ENCODE measurements at places on chromosomes 11 and 22.

DNA sequence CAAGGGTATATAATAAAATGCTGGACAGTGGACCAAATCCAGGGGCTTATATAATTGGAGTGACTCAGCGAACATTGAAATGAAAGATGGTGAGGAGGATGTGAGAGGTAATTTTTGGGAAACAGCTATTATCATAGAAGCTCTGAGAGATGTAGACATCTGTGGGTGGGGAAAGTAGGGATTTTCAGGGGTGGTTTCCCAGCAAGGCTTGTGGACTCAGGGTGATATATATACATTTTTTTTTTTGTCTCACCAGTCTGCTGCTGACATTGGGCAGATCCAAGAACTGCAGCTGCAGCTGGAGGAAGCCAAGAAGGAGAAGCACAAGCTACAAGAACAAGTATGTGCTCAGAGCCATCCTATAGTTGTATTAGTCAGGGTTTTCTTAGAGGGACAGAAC, 208.1 kb downstream of the MYO18B start:
- DNase-seq, result no peak

- DNase-seq, result no peak
Measured at GRCh38 chr11:95296165-95296564, 65.2 kb upstream of the SESN3 start.

- DNase-seq, result no peak
Measured at GRCh38 chr11:113104691-113105251, 143.6 kb downstream of the NCAM1 start.

- DNase-seq, result no peak
Measured at GRCh38 chr22:19748991-19749664, 11.4 kb upstream of the TBX1 start.

GRCh38 chr11:44382656-44383240, 72.8 kb upstream of the ALX4 start:
- DNase-seq, result no peak

GRCh38 chr11:113173126-113173525, 141.3 kb upstream of the TTC12 start:
- no peak for DNase-seq

- no peak for DNase-seq
Measured at GRCh38 chr11:1883346-1884302, 8.1 kb downstream of the PRR33 start.

DNA sequence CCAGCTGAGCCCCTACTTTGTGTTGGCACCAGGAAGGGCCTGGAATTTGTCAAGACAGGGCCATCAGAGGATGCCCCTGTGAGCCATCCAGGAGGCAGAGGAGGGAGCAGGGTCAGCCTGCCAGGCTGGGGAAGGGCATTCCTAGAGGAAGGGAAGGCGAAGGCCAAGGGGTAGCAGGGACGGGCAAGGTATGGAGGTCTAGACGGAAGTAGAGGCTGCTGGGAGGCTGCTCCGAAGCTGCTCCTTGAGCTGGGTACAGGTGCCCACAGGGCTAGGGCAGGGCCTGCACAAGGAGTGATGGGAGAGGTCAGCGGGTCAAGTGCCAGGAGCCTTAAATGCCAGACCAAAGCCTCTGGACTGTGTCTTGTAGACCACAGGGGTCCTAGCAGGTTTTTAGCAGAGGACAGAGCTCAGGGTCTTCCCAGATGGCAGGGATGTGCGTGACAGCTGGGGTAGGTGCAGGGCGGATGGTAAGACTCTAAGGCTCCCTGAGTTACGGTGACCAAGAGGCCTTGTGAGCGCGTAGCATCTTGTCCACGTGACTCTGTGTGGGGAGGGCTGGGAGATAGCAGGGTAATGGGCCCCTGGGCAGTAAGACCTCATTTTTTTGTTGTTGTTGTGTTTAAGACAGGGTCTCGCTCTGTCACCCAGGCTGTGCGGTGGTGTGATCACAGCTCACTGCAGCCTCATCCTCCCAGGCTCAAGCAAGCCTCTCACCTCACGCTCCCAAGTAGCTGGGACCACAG, 31.7 kb upstream of the CSNK1E start:
- no peak for DNase-seq

- no peak for DNase-seq
Measured at GRCh38 chr11:83480811-83481210, 194.6 kb upstream of the CCDC90B start.

DNA sequence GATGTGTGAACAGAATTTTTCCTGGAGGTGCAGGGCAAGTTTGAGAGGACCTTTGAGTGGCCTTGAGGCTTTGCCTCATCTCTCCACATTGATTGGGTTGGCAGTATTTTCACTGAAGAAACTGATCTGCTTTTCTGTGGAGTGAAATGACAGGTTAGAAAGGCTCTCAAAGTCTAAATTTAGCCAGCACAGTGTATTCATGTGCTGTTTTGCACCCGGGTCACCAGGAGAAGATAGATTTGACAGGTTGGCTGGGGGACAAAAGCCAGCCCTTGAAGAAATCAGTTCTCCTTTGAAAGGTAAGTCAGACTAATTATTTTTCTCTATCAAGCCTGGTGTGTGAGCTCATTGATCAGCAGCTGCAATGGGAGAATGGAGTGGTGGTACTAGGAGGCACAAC, 152.9 kb downstream of the DBX1 start:
- DNase-seq, result no peak

DNA sequence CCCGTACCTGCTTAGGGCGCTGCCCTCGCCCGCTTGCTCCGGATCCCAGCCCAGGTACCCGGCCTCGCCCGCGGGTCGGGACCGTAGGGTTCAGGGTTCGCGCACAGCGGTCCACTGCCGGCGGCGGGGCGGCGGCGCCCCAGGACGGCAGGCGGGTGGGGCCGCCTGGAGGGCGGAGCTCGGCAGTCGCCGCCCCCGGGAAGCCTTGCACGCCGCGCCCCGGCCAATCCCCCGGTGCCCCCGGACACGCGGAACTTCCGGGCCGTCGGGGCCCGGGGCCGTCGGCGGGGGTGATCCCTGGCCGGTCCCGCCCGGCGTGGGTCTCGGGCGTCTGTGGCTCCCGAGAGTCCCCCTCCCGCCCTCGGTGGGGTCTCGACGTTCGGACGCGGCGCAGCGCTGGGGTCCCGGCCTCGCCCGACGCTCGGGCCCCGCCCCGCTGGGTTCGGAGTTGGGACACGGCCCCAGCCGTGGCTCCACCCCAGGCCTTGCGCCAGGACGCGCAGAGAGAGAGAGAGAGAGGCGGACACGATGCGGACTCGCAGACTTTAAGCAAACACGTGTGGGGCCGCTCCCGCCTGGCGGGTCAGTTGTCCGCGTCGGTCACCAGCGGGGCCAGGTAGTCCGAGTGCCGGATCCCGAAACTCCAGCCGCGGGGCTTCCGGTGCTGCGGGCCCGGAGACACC, at the start of gene TYMP:
Gene TYMP (minus strand): TSS at position 116 of the 683 bp plus-strand sequence. CDS start 303 bp downstream, outside the sequence.
- peak; percentile 73 for DNase-seq

DNA sequence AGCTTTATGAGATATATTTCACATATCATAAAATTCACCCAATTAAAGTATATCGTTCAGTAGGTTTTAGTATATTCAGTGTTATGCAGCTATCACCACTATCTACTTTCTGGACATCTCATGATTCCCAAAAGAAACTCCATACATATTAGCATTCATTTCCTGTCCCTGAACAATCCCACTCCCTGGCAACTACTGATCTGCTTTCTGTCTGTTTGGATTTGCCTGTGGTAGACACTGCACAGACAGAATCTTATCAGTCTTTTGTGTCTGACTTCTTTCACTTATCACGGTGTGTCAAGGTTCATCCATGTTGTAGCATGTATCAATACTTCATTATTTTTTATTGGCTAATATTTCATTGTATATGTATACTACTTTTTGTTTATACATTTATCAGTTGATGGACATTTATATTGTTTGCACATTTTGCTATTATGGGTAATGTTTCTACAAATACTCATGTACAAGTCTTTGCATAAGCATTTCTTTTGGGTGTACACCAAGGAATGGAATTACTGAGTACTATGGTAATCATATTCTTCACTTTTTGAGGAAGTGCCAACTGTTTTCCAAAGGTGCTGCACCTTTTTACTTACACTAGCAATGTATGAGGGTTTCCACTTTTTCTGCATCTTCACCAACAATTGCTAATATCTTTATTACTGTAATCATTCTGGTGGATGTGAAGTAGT, 373.9 kb downstream of the AASDHPPT start:
- no peak for DNase-seq

DNA sequence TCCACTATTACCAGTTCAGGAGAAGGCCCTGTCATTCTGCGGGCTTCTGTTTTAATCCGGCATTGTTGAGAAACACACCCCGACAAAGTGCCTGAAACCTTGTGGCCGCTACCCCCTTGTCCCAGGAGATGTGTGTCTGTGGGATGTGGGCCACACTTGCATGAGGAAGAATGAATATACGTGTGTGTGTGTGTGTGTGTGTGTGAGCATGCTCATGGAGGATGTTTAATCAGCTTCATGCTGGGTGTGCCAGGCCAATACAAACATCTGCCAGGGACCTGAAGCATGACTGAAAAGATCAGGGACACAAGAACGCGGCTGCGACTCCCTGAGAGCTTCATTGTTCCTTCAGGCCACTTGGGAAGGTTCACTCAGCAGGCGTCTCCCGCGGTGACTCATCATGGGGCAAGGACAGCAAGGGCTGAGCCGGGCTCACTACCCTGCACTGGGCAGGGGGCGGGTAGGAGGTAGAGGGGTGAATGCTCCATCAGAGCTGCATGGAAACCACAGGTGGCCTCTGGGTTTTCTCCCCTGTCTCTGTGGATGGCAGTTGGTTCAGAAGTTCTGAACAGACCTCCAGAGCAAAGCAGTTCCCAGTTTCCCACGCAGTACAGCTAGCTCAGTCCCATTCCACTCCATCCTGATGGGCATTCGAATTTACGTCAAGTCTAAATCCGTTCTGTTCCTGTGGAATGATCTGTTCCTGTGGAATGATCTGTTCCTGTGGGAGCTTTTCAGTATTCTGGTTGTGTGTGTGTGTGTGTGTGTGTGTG, 7.0 kb upstream of the MALAT1 start:
- peak; percentile 93 for DNase-seq

DNA sequence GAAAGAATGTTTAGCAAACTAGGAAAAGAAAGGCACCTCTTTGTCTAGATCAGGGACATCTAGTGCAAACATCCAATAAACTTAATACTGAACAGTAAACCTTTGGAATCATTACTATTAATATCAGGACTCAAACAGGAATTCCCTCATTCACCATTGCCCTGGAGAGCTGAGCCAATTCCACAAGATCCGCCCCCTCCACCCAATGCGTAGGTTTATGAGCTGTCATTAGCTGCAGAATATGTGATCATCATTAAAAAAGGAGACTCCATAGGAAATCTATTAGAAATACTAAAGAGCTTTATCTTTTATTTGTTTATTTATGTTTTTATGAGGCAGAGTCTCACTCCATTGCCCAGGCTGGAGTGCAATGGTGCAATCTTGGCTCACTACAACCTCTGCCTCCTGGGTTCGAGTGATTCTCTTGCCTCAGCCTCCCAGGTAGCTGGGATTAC, 5.5 kb downstream of the IL17REL start:
- DNase-seq, result no peak

GRCh38 chr11:65571940-65572339, 398 bp upstream of the FAM89B start:
- DNase-seq, result no peak

DNA sequence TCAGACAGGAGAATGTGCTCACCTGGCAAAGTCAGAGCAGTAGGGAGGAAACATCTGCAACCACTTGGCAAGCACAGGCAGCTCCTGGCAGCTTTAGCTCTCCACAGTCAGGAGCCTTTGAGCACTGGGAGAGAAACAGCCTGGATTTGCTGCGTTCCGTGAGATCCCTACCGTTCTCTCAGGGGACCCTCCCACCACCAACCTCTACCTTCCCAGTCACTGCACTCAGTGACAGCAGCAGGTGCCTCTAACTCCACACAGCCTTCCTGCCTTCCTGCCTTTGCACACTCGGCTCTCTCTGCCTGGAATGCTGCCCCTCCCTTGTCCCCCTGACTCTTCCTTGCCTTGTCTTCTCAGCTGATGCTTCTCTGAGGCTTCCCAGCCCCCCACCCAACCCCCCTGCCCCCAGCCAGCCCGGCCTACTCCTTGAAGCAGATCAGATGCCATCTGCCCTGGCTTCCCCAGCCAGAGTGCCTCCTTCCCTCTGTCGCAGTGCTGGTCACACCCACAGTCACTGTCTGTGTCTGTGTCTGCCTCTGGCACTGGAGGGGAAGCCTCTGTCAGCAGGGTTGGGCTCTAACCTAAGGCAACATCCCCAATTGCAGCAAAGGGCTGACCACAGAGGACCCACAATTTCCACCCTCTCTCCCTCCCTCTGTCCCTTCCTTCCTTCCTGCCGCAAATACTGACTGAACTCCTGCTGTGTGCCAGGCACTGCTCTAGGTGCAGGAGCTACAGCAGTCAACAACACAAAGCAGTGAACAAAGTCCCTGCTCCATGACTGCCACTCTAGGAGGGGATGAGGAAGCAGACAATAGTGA, 14.9 kb upstream of the TSKU start:
- DNase-seq, result no peak

DNA sequence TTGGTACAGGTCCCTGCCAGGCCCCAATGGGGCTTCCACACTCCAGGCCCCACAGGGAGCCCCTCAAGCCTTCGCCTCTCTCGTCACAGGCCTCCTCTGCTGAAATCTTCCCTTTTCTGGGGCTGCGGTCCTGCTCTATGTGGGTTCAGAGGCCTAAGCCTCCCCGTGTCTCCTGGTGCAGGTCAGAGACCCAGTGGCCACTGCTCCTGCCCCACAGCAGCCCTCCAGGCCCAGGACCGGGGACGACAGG, 5.9 kb upstream of the IFITM3 start:
- no peak for DNase-seq

- peak; percentile 41 for DNase-seq
Measured at GRCh38 chr22:43388420-43388851, 23.4 kb upstream of the MPPED1 start.

DNA sequence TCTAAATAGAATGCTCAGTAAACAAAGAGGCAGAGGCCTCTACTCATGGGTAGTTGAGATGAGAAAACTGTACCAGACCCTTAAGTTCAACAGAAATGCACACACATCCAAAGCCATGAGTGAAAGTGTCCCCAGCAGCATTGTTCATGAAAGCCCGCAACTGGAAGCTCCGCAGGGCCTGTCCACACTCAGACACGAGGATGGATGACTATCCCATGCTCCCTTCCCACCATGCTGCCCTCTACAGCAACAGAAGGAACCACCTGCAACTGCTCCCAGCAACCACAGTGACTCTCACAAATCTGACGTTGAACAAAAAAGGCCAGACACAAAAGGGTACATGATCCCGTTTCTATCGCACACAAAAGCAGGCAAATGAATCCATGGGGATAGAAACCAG, 76.9 kb upstream of the ANO1 start:
- no peak for DNase-seq

DNA sequence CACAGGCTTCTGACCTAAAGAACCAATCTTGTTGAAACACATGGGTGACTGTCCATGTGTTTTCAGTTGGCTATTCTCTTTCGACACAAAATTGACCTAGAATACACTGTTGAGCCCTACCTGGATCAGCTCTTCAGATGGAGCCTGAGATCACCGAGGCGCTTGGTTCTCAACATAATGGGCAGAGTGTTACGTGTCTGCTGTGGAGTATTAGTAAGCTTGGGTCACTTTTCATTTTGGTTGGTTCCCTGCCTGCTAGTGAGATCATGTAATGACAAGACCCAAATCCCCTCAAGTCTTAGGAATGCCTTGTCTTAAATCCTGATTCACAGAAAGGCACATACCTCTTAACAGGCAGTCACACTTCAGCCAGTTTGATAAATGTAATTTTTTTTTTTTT, 8.7 kb downstream of the MED19 start:
- DNase-seq, result no peak

GRCh38 chr22:31367426-31367825, 21.3 kb upstream of the PATZ1 start:
- no peak for DNase-seq

All from HCT116 (cell line).